ENCODE measurements at places on chromosomes 7 and 10.

DNA sequence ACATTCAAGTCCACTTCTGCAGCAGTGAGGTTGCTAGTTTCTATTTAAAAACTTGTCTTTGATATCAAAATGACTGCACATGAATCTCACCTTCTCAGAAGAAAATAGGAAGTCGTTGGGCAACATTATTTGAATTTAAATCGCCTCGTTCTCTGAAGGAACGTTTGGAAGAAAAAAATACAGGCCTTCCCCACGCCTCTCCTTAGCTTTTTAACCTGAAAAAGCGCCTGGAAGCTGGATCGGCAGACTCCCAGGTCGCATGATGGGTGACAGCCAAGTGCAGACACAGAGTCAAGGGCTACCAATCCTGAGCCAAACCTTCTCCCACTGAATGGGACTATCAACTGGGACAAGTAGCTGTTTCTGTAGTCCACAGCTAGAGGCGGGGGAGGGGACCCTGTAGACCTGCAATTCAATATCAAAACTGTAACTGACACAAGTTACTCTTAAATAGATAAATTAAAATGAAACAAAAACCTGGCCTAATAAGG, 2.2 kb downstream of the FAM53B start:
- no peak for DNase-seq

DNA sequence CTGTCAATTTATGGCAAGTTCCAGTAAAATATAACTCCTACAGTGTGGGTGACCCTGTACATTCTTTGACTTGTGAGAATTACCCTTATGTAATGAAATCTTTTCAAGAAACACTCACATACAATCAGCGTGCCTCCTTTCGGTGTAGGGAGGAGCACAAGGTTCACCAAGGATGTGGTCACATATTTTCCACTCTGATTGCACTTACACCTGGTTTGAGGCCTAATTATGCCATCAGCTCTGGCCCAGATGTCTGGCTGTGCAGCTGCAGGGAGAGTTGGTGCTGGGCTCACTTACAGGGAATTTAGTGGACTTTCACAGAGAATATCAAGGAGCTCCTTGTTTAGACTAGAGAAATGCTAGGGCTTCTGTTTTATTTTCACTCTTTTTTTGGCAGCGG, 146.0 kb upstream of the STEAP4 start:
- DNase-seq: no peak

DNA sequence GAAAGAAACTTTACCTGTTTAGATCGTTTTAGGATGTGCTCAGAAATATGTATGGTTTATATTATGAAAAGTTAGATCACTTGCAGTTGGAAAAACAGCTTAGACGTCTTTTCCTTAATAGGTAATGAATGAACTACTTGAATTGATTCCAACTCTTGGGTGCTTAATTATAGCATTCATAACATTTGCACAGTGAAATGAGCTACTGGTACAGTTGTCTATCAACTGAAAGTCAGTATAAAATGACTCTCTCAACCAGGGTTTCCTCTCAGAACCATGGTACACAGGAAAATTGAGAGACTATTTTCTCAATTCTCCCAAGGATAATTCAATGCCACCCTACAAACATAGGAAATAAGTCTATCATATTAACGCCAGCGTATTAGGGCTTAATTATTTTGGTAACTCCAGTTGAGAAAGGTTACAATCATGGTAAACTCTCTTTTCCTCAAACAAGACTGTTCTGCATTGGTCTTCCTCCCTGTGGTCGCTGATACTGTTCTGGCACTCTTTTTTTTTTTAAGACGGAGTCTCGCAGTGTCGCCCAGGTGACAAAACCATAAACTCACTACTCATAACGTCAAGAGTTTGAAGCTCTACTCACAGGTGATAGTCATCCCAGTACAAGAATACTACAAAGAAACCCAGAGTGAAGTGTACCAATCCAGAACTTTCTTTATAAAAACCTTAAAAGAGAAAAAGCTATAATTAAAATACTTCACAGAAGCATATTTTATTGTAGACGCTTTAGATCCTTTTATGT, 2.0 kb downstream of the ANLN start:
- DNase-seq: no peak

GRCh38 chr7:107276220-107276827, 107.5 kb downstream of the HBP1 start:
- DNase-seq: no peak

DNA sequence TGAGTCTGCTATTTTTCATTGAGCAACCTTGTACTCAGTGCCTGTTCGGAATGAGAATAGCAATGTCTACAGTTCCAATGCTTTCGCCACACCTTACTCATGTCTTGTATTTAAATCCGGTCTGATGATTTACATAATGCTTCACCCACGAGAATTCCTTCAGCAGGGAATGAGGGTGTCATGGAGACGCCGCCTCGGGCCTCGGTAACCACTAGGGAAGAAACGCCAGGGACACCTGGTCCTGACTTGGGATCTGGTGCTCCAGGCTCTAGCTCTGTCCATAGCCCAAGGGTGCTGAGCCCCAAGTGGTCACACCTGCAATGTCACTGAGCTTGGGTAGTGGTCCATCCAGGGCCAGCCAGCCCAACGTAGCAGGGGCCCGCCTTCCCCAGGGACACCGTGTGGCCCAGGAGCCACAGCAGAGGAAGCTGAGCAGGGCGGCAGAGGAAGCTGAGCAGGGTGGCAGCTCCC, 37.4 kb downstream of the PRKAG2 start:
- DNase-seq: no peak

GRCh38 chr7:47181746-47182361, 400.1 kb downstream of the TNS3 start:
- no peak for DNase-seq

GRCh38 chr7:26657206-26657641, 207.2 kb downstream of the SKAP2 start:
- no peak for DNase-seq

DNA sequence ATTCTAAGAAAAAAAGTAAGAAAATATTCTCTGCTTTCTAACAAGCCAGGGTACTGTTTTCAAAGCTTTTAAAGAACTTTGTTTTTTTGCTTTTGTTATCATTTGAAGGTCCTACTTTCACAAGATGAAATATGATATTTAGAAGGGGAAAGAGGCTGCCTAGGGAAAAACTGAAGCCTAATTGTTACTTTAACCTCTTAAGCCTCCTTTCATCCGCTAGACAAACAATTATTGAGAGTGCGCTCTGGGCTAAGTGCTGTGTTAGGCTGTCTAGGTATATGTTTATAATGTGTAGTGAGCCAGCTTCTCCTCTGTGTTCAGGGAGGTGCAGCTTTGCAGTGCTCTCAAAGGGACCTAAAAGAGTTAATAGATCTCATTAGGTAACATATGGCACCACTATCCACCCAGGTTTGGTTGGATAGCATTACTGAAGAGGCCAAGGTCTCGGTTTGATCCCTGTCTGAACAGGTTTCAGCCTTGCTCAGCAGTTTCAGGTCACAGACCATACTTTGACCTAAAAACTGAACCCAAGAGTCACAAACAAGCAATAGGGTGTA, 17.9 kb downstream of the PDK4 start:
- no peak for DNase-seq

- DNase-seq: no peak
Observed at GRCh38 chr7:151226560-151226874, 488 bp downstream of the ABCF2 start.

DNA sequence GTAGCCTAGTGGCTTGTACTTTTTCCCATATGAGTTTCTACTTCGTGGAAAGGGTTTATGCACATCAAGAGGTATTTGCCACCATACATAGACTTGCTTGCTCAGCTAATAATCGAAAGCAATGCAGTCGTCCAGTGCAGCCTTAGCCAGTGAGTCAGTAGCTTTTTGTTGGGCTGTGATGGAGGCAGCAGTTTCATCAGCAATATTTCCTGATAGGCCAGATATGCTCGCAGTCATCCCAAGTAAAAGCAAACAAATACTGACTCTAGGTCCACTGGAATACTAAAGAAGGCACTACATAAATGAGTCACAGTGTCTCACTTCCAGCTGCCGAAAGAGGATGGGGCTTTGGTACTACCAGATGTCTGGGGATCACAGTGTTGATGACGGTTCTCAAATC, 2.1 kb upstream of the BNIP3 start:
- DNase-seq: peak; percentile 82

DNA sequence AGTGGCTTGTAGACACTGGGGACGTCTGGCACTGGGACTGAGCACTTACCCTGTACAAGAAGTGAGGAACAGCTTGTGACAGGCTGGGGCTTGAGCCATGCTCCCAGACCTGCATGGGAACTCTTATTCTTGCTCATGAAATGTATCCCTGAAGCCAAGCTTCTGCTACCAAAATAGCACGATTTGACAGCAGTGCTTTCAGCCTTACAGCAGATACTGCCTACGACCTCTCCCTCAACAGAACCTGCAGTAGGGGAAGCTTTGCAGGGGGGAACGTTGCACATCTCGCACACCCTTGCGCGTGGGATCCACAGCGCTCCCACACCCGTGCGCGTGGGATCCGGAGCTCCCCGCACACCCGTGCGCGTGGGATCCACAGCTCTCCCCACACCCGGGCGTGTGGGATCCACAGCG, 88.0 kb downstream of the CREM start:
- DNase-seq: no peak

DNA sequence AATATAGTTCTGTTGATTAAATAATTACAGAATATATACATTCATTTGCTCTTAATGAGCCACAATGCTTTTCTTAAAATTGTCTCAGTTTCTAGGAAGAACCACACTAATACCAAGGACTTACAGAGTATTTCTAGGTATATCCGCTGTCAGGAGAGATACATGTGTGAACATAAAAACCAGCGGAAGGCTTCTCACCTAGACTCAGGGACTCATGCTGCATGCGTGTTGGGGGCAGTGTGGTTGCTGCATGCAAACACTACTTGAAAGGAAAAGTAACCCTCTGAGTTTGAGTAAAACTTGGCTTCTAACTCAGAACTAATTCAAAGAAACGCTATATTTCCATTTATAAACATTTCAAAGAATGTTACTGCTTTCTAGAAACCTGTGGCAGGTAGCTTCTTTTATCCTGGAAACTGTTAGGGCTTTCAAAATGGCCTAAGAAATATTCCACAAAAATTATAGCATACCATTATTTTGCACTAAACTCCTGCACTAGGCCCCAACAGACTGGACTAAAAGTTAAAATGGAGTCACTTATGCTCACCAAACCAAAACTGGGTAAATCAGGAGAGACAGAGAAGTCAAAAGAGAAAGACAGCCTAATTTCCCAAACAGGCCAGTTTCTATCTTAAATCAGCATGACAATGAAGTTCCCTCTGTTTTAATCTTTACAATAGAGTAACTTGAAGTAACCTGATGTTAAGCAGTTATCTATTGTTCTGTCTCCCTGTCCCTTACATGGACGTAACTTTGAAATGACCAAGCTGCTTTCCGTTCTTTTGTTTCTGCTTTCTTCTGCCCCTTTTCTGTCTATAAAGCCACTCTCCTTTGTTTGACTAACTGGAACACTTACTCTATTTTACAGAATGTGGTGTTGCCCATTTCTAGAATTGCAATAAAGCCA, 95.2 kb upstream of the FAM133B start:
- DNase-seq: no peak

GRCh38 chr7:67018940-67019339, 22.3 kb downstream of the TYW1 start:
- no peak for DNase-seq

DNA sequence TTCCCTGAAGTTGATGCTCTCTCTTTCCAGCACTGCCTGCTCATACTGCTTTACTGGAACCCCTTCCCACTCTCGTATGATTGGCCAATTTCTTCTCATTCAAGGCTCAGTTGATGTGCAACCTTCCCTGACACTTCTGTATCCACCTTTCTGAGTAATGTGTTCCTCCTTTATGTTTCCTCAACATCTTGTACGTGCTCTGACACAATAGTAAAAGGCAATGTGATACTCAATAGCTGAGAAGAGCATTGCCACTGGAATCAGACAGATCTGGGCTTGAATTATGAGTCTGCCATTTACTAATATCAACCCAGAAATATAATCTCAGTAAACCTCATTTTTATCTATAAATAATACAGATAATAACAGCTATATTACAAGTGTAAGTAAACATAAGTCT, 34.7 kb downstream of the ARL4A start:
- DNase-seq: no peak

DNA sequence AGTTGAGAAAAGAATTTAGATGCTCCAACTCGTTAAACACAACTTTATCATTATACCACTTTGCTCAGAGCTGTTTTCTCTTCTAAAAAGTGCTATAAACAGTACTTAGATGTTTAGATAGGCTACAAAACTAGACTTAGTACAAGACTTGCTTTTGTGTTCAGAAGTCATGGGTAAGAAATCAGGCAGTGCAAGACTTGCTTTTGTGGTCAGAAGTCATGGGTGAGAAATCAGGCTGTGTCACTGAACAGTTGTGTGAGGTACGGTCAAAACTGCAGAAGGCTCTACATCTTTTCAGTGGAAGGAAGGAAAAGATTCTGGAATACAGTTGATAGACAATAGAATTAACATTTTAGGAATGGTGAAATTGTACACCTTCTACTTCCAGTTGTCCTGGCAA, 239.7 kb downstream of the DNAJB9 start:
- no peak for DNase-seq

- no peak for DNase-seq
Observed at GRCh38 chr7:50321487-50322067, 17.1 kb downstream of the IKZF1 start.

DNA sequence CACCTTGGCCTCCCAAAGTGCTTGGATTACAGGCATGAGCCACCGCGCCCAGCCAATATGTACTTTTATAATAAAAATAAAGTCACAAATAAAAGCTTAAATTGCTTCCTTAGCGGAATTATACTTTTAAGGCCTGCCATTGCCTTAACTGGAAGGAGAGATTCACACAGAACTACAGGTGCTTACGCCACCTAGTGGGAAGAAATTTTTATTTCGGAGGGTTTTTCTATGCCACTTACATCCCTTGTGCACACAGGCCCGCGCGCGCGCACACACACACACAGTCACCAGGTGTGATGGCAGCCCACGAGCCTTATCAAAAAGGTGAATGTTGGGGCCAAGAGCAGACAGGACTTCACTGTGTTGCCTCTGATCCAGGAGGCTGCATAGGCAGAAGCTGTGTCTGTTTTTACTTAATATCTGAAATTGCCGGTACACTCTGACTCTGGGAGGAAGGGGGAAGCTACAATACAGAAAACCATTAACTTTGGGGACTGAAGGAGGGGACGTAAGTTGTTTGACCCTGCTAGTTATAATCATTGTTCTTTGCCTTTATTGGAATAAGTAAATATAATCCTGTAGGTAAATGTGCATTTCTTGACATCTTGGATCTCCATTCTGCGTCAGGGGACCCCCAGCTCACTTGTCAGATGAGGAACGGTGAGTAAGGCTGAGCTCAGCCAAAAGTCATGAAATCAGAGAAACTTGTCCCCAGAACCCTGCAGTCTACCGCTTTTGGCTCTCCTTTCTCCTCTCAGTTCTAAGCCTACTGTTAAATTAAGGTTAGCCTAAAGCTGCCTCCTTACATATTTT, 87.1 kb downstream of the SLC16A9 start:
- peak; percentile 64 for DNase-seq

Measured in AG10803 (cell line).